ENCODE measurements at places on chromosomes 5 and 9. TPM values are rescaled to one million over a fixed set of nuclear protein-coding genes. Genes with fewer than 3 reads are reported as not detected.

Gene FAM200C
- 2.8 TPM for total RNA-seq

Gene SH3PXD2B
- 25.1 TPM for total RNA-seq

Gene GEMIN5
- total RNA-seq: 23.0 TPM

Gene BARHL1
- total RNA-seq: not detected

Gene PCDHGA10
- 7.8 TPM for total RNA-seq

Gene IFNA1
- total RNA-seq: not detected

Gene CRB2
- total RNA-seq: not detected

Gene KCNV2
- not detected for total RNA-seq

Gene GBGT1
- 0.83 TPM for total RNA-seq

Gene HOMER1
- total RNA-seq: 24.7 TPM

Gene EGFL7
- 8.2 TPM for total RNA-seq

Gene COL23A1
- 0.33 TPM for total RNA-seq

Gene HBEGF
- 148 TPM for total RNA-seq

Gene SLCO4C1
- 0.07 TPM for total RNA-seq

Gene S100Z
- total RNA-seq: not detected

Gene PCDHGA3
- total RNA-seq: 0.83 TPM

Gene SLC1A3
- total RNA-seq: 24.2 TPM

Gene FUT7
- not detected for total RNA-seq

Gene PHPT1
- total RNA-seq: 55.3 TPM

Gene IQGAP2
- total RNA-seq: 0.83 TPM

Gene PTPRD
- total RNA-seq: 0.50 TPM

Gene NTNG2
- 1.0 TPM for total RNA-seq

Gene ALG2
- total RNA-seq: 42.1 TPM

Gene PDE8B
- total RNA-seq: not detected

Gene FOXI1
- total RNA-seq: not detected

Gene SHISAL2B
- total RNA-seq: not detected

Gene AK8
- 1.9 TPM for total RNA-seq

Gene NIPBL
- total RNA-seq: 25.0 TPM

Gene C5orf22
- total RNA-seq: 23.8 TPM

Gene PGM5
- 1.0 TPM for total RNA-seq

Gene TUSC1
- 8.7 TPM for total RNA-seq

Gene MCTP1
- 12.7 TPM for total RNA-seq

Gene HMGXB3
- total RNA-seq: 46.7 TPM

Gene BARX1
- total RNA-seq: not detected

Gene FKBP15
- total RNA-seq: 29.6 TPM

Gene PPP1R26
- total RNA-seq: 12.3 TPM

Gene EIF4E1B
- not detected for total RNA-seq

Gene PCDHB15
- total RNA-seq: 0.33 TPM

Gene GABRA6
- not detected for total RNA-seq

Gene CYLC2
- total RNA-seq: not detected

Gene PDCD1LG2
- 11.5 TPM for total RNA-seq

Gene NDOR1
- total RNA-seq: 6.8 TPM

Gene MEIKIN
- not detected for total RNA-seq

Gene DCP2
- 31.7 TPM for total RNA-seq

Gene PHAX
- 49.0 TPM for total RNA-seq

Gene PTBP3
- 73.2 TPM for total RNA-seq

Gene EQTN
- total RNA-seq: not detected

Gene MATR3
- 105 TPM for total RNA-seq

Gene FOXD1
- 78.6 TPM for total RNA-seq

Gene LHX3
- total RNA-seq: not detected

Gene P4HA2
- 142 TPM for total RNA-seq

Gene SLC6A19
- total RNA-seq: not detected

Gene PTGDS
- total RNA-seq: 0.54 TPM

Gene GFI1B
- total RNA-seq: not detected

Gene STOM
- total RNA-seq: 124 TPM
